ENCODE measurements at places on chromosomes 4 and X.

DNA sequence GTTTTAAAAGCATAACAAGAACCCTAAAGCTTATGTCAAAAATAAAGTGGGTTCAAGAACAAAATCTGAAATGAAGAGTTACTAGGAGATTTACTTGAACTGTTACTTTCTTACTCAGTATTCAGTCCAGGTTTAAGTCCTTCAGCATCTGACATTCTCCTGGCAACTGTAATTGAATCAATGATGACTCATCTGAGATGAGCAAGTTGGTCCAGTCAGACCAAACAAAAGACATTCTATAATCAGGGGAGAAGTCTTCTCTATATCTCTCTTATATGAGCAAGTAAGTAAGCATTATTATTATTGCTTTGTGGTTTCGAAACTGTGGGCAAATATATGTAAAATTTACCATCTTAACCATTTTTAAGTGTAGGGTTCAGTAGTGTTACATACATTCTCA lies 34.6 kb downstream of the MAP9 start:
- DNase-seq = no peak

DNA sequence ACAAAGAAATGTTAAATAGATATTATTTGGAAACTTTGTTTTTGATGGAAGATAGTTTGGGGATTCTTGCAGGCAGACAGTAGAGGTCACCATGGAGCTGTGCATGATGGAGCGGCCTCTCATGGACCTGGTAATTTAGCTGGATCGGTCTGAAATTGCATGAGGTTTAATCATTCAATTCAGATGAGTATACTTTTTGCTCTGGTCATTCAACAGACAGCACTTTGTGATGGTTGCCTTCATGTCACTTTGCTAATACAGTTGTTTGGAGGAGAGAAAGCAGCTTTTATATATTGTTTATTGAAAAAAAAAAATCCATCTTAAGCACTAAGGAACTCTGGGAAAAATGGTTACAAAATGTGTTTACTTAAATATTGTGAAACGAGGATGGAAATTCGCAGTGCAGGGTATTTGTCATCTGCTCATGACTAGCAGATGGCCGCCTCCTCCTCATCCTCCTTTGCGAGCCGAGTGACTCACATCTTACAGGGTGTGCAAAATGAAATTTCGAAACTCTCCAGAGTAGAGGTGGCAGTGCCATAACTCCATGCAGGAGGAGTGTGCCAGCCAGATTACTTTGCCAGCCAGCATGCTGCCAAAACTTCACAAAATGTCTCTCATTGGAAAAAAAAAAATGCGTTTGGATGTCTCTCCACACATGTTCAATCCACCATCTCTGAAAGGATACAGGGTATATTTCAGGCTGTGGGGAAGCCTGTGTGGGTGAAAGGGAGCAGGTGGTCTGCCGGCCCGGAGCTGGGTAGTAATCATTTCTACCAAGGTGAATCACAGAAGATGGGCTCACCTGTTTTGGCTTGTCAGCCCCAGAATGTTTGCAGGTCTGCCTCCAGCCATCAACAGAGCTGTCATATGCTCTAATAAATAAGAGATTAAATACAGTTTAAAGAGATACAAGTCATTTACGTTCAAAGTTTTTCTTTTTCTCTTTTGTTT lies 314.9 kb upstream of the DIPK2B start:
- peak; percentile 48 for DNase-seq

GRCh38 chrX:31603411-31604120 lies 531.7 kb upstream of the FTHL17 start:
- no peak for DNase-seq

DNA sequence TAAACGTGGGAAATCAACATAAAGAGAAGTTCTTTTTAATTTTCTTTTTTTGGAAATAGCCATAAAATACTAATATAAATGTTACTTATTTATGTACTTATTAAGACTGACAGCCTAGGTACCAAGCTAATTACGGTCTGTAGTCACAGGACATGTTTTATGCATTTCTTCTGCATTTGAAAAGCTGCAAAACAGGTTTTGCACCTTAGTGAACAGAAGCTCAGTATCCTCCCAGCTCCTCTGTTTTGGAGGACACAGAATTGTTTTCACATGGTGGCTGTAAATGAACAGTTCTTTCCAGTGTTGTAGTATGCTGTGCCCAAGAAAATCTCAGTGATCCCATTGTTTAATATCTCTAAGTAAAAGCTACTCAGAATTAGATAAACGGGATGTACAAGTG lies 1788.0 kb upstream of the TENM3 start:
- DNase-seq = no peak

DNA sequence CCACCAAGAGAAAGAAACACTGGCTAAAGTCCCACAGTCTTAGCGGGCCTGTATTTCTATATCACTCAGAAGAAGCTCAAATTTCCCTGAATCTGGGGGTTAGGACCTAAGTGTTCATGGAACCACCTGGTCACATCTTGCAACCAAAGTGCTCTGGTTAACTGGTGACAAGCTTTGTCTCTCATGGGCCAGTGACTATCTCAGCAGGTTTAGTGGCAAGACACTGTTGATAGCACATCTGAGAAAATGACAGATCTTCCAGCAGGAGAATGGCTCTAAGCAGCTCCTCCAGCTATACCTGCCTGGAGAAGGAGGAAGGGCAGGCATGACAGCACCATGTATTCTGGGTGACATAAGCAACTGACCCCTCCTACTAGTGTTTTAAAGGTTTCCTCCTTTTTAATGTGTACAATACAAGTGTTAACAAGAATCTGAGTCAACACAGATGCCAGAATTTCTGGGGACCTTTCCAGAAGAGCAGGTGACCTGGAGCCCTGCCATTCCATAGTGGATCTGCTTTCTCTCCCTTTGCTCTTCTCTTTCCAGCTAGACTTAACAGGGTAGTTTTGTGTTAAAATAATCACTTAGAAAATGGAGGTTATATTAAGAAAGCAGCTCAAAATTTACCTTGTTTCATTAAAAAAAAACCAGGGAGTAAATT lies 17.3 kb upstream of the QRFPR start:
- DNase-seq = no peak

- no peak for DNase-seq
Measured at GRCh38 chr4:137474711-137475301, 57.5 kb downstream of the PCDH18 start.

GRCh38 chr4:102076622-102077021 lies 268.7 kb downstream of the SLC39A8 start:
- DNase-seq = no peak

DNA sequence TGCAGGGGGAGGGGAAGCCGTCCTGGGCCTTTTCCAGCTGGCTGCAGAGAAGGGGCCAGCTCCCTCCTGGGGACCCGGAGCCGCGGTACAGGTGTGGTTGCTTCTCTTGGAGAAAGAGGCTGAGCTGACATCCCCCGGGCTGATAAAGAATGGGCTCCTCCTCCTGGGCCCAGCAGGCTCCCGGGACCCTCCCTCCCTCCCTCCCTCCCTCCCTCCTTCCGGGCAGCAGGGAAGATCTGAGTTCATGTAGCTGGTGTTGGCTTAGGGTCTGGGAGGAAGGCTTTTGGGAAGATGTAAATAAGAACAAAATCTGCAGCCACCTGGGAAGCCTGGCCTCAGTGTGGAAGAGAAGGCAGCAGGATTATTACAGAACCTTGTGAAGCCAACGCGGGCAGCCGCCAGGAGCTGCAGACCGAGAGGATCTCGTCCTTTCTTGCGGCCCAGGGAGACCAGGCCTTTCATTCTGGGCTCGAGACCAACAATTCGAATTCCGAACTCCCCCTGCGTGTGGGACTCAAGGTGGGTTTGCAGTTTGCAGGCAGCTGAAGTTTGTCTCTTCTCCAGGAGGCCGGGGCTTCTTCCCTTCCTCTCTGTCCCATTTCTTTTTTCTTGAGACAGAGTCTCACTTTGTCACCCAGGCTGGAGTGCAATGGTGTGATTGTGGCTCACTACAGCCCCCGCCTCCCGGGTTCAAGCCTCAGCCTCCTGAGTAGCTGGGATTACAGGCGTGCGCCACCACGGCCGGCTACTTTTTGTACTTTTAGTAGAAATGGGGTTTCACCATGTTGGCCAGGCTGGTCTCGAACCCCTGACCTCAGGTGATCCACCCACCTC lies at the start of gene PLCXD1:
PLCXD1 (plus strand) TSS at position 216 of the 834 bp plus-strand sequence. CDS start 2,807 bp downstream, outside the sequence.
- no peak for DNase-seq

GRCh38 chrX:67583171-67583570 lies 39.4 kb downstream of the AR start:
- DNase-seq = no peak

DNA sequence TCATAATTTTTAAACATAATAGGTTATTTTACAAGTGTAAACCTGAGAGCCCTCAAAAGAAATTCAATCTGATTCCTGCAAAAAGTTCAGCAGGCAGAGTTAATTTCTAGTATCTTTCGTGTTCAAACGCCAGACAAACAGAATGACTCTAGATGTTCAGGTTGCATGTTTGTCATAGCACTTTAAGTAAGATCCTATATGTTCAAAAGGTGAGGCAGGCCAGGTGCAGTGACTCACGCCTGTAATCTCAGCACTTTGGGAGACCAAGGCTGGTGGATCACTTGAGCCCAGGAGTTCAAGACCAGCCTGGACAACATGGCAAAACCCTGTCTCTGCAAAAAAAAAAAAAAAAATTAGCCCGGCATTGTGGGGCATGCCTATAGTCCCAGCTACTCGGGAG lies 1.1 kb upstream of the RASSF6 start:
- DNase-seq = no peak
